ENCODE measurements at places on chromosomes 3 and 15. TPM values are rescaled to one million over a fixed set of nuclear protein-coding genes. Genes with fewer than 3 reads are reported as not detected.

Gene NDN
- 19.9 TPM for total RNA-seq

Gene GRIP2
- total RNA-seq, result 3.0 TPM

Gene TERC
- 2.1 TPM for total RNA-seq

Gene SLC12A1
- 201 TPM for total RNA-seq

Gene XRN1
- 45.6 TPM for total RNA-seq

Gene TMC3
- not detected for total RNA-seq

Gene TUSC7
- not detected for total RNA-seq

Gene SSUH2
- total RNA-seq, result 0.44 TPM

Gene GPR27
- total RNA-seq, result 17.9 TPM

Gene CISH
- total RNA-seq, result 30.8 TPM

Gene MORF4L1
- 325 TPM for total RNA-seq

Gene ATP13A5
- not detected for total RNA-seq

Gene APOD
- 24.4 TPM for total RNA-seq

Gene SRGAP3
- total RNA-seq, result 24.3 TPM

Gene HCLS1
- 102 TPM for total RNA-seq

Gene CTXND1
- 2.8 TPM for total RNA-seq

Gene LRRC31
- 0.76 TPM for total RNA-seq

Gene ROPN1
- 0.54 TPM for total RNA-seq

Gene RBP2
- total RNA-seq, result not detected

Gene SEMA3B
- total RNA-seq, result 96.1 TPM

Gene GRM2
- 0.57 TPM for total RNA-seq

Gene KLHL6
- 9.8 TPM for total RNA-seq

Gene GHRL
- total RNA-seq, result 1.2 TPM

Gene DYNLT2B
- 10.5 TPM for total RNA-seq

Gene PIF1
- total RNA-seq, result 2.0 TPM

Gene TMCO5A
- total RNA-seq, result not detected

Gene PSTPIP1
- total RNA-seq, result 22.1 TPM

Gene SCN11A
- 0.25 TPM for total RNA-seq

Gene IL16
- 19.9 TPM for total RNA-seq

Gene RGMA
- total RNA-seq, result 4.7 TPM

Gene CLSTN2
- total RNA-seq, result 12.0 TPM

Gene SLC9C1
- total RNA-seq, result 1.2 TPM

Gene CADPS
- total RNA-seq, result 0.98 TPM

Gene FBXO40
- not detected for total RNA-seq

Gene MED12L
- total RNA-seq, result 0.82 TPM

Gene GMNC
- 1.9 TPM for total RNA-seq

Gene MNS1
- 5.6 TPM for total RNA-seq

Gene PLSCR2
- total RNA-seq, result 1.4 TPM

Gene SHISA5
- 214 TPM for total RNA-seq

Gene KLF15
- total RNA-seq, result 22.9 TPM

Gene PCOLCE2
- 1.9 TPM for total RNA-seq

Gene SV2B
- 3.9 TPM for total RNA-seq

Gene A4GNT
- total RNA-seq, result not detected

Gene TMEM212
- not detected for total RNA-seq

Gene PATL2
- 2.1 TPM for total RNA-seq

Gene DNAH12
- total RNA-seq, result 0.38 TPM

Gene GOLGA8H
- total RNA-seq, result 0.88 TPM

Gene SPESP1
- 4.1 TPM for total RNA-seq

Gene RBPMS2
- 8.2 TPM for total RNA-seq

Gene BNC1
- total RNA-seq, result 0.38 TPM

Gene P2RY1
- 2.2 TPM for total RNA-seq

Gene COL7A1
- 13.1 TPM for total RNA-seq

Gene SKIL
- 68.2 TPM for total RNA-seq

Gene NUP210
- 22.9 TPM for total RNA-seq

Measured in kidney (tissue), 22 donors.